ENCODE measurements at places on chromosomes 16 and 17. TPM values are rescaled to one million over a fixed set of nuclear protein-coding genes. Genes with fewer than 3 reads are reported as not detected.

TMEM235 gene
- total RNA-seq: not detected

DNA sequence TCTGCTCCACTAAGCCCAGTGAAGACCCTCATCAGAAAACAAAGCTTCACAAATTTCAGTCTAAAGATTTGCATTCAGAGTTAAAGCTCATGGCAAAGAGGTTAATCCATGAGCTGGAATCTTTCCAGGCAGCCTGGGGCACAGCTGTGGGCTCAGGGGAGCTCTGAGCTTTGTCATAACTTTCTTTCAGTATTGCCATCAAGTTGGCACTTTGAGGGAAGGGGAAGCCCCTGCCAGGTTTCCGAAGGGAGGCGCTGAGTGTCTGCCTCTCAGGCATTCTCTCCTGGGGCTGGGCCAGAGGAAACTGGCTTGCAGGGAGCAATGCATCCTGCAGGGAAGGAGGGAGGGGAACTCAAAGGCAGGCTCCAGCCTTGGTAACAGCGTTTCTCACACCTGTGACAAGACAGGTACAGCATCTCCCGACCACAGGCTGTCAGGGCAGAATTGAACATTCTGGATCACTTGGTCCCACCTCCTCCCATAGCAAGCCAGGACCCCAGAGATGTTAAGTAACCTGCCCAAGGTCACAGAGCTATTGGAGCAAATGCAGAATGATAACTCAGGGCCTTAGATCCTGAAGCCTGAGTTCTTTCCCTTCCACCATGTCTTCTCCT is 3.9 kb downstream of the LPO start:
- no peak overlapping the region for H3K27ac ChIP-seq
- H3K4me1 ChIP-seq: no peaks in the 10 kb centered on the region
- peaks cover 6% of the 10 kb centered on the region for H3K27me3 ChIP-seq
- no peak for DNase-seq
- no peaks in the 10 kb centered on the region for H3K36me3 ChIP-seq

DNA sequence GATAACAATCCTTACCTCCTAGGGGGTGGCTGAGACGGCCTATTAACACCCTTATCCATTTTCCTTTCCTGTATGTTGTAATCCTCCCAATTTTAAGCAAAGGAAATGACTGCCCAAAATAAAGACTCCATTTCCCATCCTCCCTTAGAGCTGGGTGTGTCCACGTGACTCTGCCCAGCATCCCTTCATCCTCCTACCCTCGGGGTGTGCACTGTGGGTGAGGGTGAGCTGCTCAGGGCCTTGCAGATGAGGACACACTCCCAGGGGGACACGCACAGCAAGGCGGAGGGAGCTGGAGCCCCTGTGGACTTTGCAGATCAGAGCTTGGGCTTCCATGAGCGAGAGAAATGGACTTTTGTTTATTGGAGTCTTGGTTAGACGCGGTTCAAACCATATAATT is 186.8 kb downstream of the IRF8 start:
- H3K27me3 ChIP-seq: peaks cover 12% of the 10 kb centered on the region
- H3K4me1 ChIP-seq: no peaks in the 10 kb centered on the region
- H3K27ac ChIP-seq: no peak overlapping the region
- H3K4me3 ChIP-seq: no peak overlapping the region

DNA sequence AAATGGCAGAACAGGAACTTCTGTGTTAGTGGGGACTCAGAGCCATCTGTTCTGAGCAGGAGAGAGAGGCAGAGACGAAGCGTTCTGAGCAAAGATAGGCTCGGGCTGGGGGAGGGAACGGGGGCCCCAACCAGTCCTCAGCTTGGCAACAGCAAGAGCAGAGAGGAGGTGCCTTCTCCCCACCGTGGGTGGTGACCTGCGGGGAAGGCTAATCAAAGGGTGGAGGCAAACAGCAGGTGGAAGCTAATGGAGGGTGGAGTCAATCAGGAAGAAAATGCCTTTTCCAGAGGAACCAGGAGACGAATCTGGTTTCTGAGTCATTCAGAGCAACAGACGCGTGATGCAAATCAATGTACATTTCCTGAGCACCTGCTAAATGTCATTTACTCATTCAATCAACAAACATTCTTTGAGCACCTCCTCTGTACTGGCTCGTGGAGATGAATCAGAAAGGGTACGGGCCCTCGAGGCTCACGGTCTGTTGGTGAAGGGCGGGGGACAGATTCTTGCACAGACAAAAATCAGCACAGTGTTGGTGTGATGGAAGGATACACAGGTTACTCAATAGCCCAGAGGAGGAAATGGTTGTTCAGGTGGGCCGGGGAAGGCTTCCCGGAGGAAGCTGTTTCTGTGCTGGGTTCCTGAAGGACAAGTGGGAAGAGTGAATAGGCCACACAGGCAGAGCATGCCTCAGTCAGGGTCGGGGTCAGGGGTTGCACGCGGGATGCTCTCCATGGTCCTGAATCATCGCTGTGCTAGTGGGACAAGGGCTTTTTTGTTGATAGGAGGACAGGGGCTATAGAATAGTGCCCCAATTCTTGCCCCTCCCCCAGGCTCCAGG is 5.7 kb upstream of the SPNS2 start:
- H3K4me1 ChIP-seq: no peaks in the 10 kb centered on the region
- no peak for DNase-seq
- H3K4me3 ChIP-seq: no peak overlapping the region
- no peak overlapping the region for H3K27ac ChIP-seq

- no peak for DNase-seq
- no peaks in the 10 kb centered on the region for H3K36me3 ChIP-seq
- no peak overlapping the region for H3K27ac ChIP-seq
- no peaks in the 10 kb centered on the region for H3K27me3 ChIP-seq
- no peaks in the 10 kb centered on the region for H3K4me1 ChIP-seq
These were observed 1393.1 kb upstream of the GOT2 start for GRCh38 chr16:60127196-60127595.

GRCh38 chr16:78461087-78461486 is 361.6 kb downstream of the WWOX start:
- no peaks in the 10 kb centered on the region for H3K27me3 ChIP-seq
- H3K4me3 ChIP-seq: no peak overlapping the region
- no peak for DNase-seq
- no peaks in the 10 kb centered on the region for H3K36me3 ChIP-seq
- H3K27ac ChIP-seq: no peak overlapping the region

- no peaks in the 10 kb centered on the region for H3K4me1 ChIP-seq
- H3K4me3 ChIP-seq: no peak overlapping the region
- DNase-seq: no peak
- no peaks in the 10 kb centered on the region for H3K36me3 ChIP-seq
These were observed 428.8 kb downstream of the WWOX start for GRCh38 chr16:78528265-78528664.

DNA sequence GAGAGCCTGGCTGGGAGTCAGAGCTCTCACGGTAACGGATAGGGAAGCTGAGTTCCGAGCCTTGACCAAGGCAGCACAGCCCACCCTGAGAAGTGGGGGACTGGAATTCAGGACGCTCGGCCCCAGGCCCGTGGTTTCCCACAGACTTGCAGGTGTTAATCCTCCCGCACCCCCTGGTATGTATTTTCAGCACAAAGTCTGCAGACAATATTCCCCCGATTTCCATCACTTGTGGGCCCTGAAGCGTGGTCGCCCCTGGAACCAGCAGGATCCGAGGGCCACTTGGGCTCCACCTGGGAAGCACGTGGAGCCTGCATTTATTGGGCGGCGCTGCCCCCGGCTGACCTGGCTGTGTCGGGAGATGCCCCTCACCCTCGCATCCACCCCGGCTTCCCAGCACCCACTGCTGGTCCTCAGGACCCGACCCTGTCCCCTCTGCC is 60.2 kb downstream of the WSB1 start:
- H3K27ac ChIP-seq: peak overlapping the region; percentile 88
- H3K27me3 ChIP-seq: no peaks in the 10 kb centered on the region
- H3K4me1 ChIP-seq: peaks cover 11% of the 10 kb centered on the region
- no peak for DNase-seq
- H3K4me3 ChIP-seq: peak overlapping the region; percentile 66

GRCh38 chr16:78748220-78748929 is 648.9 kb downstream of the WWOX start:
- DNase-seq: no peak
- no peaks in the 10 kb centered on the region for H3K27me3 ChIP-seq
- peaks cover 45% of the 10 kb centered on the region for H3K4me1 ChIP-seq
- no peaks in the 10 kb centered on the region for H3K36me3 ChIP-seq

GRCh38 chr17:7823581-7824001 is 10.4 kb upstream of the KDM6B start:
- no peaks in the 10 kb centered on the region for H3K4me1 ChIP-seq
- no peak for DNase-seq
- no peak overlapping the region for H3K4me3 ChIP-seq
- no peaks in the 10 kb centered on the region for H3K36me3 ChIP-seq

- no peaks in the 10 kb centered on the region for H3K4me1 ChIP-seq
- no peak for DNase-seq
- no peak overlapping the region for H3K4me3 ChIP-seq
- no peak overlapping the region for H3K27ac ChIP-seq
- H3K27me3 ChIP-seq: no peaks in the 10 kb centered on the region
- no peaks in the 10 kb centered on the region for H3K36me3 ChIP-seq
These were observed 372.1 kb downstream of the XYLT1 start for GRCh38 chr16:17098685-17099084.

TSPOAP1 gene
- 1.6 TPM for total RNA-seq

- no peak overlapping the region for H3K4me3 ChIP-seq
- no peaks in the 10 kb centered on the region for H3K4me1 ChIP-seq
- no peaks in the 10 kb centered on the region for H3K27me3 ChIP-seq
These were observed 174.2 kb downstream of the TANC2 start for GRCh38 chr17:63140255-63140654.

- H3K4me1 ChIP-seq: no peaks in the 10 kb centered on the region
- H3K36me3 ChIP-seq: no peaks in the 10 kb centered on the region
- DNase-seq: no peak
- no peak overlapping the region for H3K4me3 ChIP-seq
These were observed 418.6 kb downstream of the TOX3 start for GRCh38 chr16:52128361-52128760.

DNA sequence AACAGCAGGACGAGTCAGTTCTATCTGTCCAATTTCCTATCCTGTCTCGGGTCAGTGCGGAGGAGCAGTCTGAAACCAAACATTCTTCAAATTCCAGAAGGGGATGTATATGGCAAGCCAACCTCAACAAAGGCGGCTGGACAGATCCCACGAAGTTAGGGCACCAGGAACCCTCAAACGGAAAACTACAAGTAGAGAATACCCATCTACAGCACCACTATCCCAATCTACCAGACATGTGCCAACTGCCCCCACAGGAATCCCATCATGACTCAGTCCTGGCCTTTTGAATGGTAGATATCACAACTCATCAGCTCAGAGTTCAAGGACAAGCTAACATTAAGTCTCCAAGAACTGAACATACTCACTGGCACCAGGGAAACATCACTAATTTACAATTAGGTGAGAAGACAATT is 2.3 kb downstream of the NAT9 start:
- no peaks in the 10 kb centered on the region for H3K27me3 ChIP-seq
- no peak for DNase-seq
- H3K36me3 ChIP-seq: no peaks in the 10 kb centered on the region
- H3K27ac ChIP-seq: no peak overlapping the region
- H3K4me3 ChIP-seq: no peak overlapping the region
- H3K4me1 ChIP-seq: peaks cover 17% of the 10 kb centered on the region

VWA3A gene
- not detected for total RNA-seq

NAGS gene
- 1.2 TPM for total RNA-seq

DNA sequence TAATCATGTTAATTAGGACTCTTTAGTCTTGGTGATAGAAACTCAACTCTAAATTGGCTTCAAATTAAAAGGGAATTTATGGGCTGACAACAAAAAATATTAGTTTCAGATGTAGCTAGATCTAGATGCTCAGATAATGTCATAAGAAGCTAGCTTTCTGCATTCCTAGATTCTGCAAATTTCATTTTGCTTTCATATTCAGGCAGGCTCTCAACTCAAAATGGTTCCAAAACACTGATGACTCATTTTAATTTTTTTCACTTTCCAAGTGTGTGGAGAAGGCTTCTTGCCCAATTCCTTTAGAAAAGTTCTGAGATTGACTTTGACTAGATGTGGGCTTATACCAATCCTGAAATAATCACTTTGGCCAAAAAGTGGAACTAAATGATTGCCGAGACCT is 236.7 kb upstream of the GOT2 start:
- no peak for DNase-seq
- no peaks in the 10 kb centered on the region for H3K36me3 ChIP-seq
- no peak overlapping the region for H3K4me3 ChIP-seq
- no peak overlapping the region for H3K27ac ChIP-seq

GRCh38 chr17:61378658-61379456 is 20.8 kb upstream of the TBX2 start:
- H3K27ac ChIP-seq: peak overlapping the region; percentile 14
- H3K4me1 ChIP-seq: peaks cover 23% of the 10 kb centered on the region
- no peak overlapping the region for H3K4me3 ChIP-seq
- DNase-seq: no peak

HOXB3 gene
- 2.6 TPM for total RNA-seq

PPL gene
- 18.1 TPM for total RNA-seq

GRIN2A gene
- total RNA-seq: 0.13 TPM

DNA sequence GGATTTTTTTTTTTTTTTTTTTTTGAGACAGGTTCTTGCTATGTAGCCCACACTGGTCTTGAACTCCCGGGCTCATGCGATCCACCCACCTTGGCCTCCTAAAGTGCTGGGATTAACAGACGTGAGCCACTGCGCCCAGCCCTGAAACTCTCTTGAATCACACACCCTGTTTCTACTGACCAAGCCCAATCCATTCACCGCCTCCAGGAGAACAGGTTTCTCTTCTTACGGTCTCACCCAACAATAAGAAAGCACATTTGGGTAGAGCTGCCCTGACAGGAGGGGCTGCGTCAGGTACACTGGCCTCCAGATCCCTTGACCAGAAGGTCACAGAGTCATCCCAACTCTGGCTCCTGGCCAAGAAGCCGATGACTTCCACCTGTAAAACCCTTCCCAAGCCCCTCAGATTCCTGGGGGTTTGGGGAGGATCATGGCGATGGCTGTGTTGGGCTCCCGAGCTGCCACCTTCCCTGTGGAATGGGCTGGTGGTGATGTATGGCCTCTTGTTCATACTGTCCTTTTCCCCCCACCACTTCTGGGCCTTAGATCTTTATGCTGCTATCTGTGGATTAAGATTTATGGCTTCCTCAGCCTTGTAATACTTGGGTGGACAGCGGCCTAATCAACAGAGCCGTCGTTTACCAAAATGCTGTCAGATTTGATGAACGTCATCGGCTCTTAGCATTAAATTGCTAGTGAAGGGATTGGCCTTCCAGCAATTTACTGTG is 89.1 kb downstream of the KATNIP start:
- no peak overlapping the region for H3K27ac ChIP-seq
- no peaks in the 10 kb centered on the region for H3K4me1 ChIP-seq
- H3K27me3 ChIP-seq: no peaks in the 10 kb centered on the region
- DNase-seq: no peak

GRCh38 chr17:82648165-82648668 is at the start of gene WDR45B:
TSS of gene WDR45B (minus strand) at chr17:82648444. CDS start at chr17:82648340, 104 bp downstream.
- peaks cover 37% of the 10 kb centered on the region for H3K4me1 ChIP-seq
- no peaks in the 10 kb centered on the region for H3K27me3 ChIP-seq
- H3K27ac ChIP-seq: peak within 1 kb of the TSS; percentile 100
- H3K4me3 ChIP-seq: peak within 1 kb of the TSS; percentile 98

CD79B gene
- total RNA-seq: 5.1 TPM

OTOP2 gene
- not detected for total RNA-seq

RGS11 gene
- total RNA-seq: 1.5 TPM

MT1G gene
- not detected for total RNA-seq

Data from gastrocnemius medialis (tissue), 4 donors.